ENCODE measurements at places on chromosomes 12 and 14.

- no peak for DNase-seq
These were observed 323.7 kb upstream of the OR4E1 start for GRCh38 chr14:21997300-21997699.

- peak; percentile 19 for DNase-seq
These were observed 15.8 kb upstream of the TMEM30B start for GRCh38 chr14:61296719-61297502.

- peak; percentile 69 for DNase-seq
These were observed 35.9 kb downstream of the FBLN5 start for GRCh38 chr14:91911474-91912032.

- DNase-seq = no peak
These were observed 241.6 kb upstream of the NOVA1 start for GRCh38 chr14:26839481-26839880.

DNA sequence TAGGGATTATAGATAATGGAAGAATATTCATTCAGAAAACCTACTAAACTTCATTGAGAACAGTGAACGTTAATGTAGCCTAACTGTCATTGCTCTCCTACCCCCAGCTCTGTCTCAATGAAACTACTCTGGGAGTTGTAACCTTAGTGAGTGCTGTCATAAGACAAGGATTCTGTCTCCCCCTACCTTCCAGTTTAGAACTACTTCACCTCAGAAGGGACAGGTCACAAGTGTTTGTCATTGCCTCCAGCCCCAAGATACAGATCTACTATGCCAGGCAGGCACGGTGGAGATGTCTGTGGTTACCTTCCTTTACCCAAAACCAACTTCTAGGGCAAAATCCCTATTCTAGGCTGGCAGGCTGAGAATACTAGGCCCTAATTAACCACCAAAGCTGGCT is 833.1 kb upstream of the SEL1L start:
- DNase-seq = no peak

DNA sequence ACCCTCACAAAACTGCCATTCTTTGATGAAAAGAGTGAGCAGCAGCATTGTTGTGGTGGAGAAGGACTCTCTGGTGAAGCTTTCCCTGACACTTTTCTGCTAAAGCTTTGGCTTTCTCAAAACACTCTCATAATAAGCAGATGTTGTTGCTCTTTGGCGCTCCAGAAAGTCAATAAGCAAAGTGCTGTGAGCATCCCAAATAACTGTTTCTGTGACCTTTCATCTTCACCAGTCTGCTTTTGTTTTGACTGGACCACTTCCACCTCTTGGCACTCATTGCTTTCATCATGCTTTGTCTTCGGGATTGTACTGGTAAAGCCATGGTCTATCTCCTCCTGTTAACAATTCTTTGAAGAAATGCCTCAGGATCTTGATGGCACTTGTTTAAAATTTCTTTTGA is 424.7 kb upstream of the TMPO start:
- DNase-seq = peak; percentile 13

DNA sequence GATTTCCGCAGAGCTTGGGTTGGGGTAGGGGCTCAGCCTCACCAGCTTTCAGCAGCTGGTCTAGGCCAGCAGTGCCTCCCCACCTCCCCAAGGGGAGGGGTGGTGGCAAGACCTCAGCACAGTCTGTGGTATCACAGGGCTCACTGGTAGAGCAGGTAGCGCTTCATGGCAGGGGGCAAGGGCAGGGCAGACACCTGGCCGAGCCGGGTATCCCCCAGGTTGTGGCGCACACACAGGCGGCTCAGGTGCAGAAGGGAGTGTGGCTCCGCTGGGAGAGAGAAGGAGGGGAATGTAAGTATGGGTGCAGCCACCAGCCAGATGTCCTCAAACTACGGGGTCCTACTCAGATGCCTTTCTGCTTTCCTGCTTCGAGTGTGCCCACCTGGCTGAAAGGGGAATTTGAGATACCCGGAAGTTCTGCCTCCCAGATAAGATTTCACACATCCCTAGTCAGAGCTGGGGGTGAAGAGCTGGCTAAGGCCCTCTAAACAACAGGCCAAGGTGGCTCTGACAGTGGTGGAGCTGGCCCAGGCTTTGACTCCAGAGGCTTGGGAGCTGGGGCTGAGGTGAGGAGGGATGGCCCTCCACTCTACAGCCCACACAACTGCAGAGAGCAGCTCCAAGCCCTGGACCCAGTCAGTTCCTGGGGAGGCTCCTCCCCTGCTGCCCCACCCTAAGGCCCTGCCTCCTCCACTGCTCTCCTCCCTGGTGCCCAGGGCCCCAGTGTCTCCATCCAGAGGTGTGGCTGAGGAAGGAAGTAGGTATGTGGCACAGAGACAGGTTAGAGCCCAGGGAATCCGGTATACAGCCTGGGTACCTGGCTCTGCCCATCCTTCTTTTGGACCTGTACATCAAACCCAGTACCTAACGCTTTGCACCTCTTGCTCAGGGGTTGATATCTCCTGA is 1.8 kb downstream of the SPSB2 start:
- DNase-seq = peak; percentile 31

DNA sequence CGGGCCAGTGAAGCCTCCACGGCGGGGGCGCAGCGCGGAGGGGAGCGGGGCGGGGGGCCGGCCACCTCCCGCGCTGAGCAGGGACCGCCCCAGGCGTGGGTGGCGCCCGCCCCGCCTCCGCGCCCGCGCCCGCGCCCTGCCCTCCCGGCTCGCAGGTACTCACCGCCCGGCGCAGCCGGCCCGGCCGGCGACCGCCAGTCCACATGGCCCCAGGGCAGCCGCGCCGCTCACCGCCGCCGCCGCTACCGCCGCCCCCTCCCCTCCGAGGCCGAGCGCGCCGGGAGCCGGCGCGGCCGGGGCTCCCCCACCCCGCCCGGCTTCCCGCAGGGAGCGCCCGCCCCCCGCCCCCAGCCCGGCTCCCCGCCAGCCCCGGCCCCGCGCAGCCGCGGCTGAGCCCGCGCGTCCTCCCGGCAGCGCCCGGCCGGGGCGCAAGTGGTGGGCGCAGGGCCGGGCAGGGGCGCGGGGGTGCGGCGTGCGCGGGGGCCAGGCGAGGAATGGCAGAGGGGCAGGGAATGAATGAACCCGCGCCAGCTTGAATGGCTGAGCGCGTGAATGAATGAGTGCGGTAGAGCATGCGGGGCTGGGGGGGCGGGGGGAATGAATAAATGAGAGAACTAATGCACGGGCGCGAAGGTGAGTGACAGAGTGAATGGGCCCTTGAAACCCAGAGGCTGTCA is at the start of gene BEGAIN:
Gene BEGAIN, minus strand, starts transcription at position 332 of the 677 bp plus-strand sequence. Its CDS starts 127 bp downstream, at position 205.
- DNase-seq = peak; percentile 66

DNA sequence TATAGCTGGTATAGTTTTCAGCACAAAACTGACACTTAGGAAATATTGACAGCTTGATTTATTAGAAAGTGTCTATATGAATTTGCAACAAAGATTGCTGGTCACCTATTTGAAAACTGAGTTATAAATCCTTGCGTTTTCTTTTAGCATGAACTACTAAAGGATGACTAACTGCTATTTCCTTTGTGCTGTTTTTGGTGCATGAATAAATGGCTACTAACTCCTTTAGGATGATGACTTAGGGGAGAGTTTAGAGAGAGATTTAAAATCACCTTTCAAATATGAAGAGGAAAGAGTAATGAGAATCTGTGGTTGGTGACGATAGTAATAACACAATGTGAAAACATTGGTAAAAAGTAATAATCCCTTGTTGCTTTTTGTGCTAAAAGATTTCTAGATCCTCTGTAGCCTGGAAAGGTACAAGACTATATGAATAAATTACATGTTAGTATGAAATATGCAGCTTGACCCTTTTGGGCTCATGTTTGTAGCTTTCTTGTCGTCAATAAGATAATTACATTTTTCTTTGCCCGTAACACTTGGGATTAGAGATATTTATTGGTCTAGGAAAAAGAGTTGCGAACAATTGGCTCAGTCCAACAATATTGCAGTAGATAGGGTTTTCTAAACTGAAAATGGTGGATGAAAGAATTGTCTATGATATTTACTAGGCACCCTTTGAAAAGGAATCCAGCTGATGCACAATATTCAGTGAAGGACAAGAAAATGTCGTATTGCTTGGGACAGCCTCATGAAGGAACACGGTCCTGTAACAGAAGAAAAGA is 453.0 kb downstream of the ADAMTS20 start:
- DNase-seq = no peak

- DNase-seq = peak; percentile 40
These were observed 260.6 kb upstream of the GARIN6 start for GRCh38 chr12:99386907-99387306.

- DNase-seq = no peak
These were observed 117.7 kb downstream of the GPR135 start for GRCh38 chr14:59347511-59347900.

DNA sequence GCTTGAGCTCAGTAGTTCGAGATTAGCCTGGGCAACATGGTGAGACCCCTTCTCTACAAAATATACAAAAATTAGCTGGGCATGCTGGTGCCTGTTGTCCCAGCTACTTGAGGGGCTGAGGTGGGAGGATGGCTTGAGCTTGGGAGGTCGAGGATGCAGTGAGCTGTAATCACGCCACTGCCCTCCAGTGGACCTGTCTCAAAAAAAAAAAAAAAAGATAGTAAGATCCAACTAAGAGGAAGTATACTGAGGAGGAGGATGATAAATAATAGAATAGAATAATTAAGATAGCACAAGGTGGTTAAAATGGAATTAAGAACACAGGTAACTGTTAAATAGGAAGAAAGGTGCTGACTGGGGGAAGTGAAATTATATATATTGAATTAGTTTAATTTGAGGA is 37.0 kb upstream of the BAZ1A start:
- DNase-seq = no peak

DNA sequence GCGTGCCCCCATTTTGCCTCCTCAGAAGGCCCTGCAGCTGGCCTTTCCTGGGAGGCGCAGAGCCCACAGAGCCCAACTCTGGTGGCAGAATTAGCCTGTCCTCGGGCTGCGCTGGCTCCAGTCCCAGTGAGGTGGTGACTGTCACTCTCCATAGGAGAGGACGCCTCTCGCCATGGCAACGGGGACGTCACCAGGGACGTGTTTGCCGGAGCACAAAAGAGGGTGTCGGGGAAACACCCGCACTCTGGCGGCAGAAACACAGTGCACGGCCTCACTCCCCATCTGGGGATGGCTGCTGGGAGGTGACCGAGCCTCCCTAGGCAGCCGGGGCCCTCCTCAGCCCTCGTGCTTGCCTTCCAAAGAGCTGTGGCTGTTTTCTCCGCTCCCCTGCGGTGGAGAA is 50.2 kb upstream of the NCOR2 start:
- peak; percentile 73 for DNase-seq

DNA sequence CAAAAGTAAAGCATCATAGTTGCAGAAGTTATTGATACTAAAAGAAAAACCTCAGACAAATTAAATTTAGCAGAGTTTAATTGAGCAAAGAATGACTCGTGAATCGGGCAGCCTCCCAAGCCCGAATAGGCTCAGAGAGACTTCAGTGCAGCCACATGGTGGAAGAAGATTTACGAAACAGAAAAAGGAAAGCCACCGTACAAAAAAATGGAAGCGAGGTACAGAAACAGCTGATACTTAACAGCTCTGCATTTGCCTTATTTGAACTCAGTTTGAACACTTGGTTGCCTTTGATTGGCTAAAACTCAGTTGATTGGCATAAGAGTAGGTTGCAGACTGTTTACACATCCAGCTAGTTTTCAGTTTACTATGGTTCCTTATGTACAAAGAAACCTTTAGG is 12.9 kb downstream of the TTC9 start:
- no peak for DNase-seq

DNA sequence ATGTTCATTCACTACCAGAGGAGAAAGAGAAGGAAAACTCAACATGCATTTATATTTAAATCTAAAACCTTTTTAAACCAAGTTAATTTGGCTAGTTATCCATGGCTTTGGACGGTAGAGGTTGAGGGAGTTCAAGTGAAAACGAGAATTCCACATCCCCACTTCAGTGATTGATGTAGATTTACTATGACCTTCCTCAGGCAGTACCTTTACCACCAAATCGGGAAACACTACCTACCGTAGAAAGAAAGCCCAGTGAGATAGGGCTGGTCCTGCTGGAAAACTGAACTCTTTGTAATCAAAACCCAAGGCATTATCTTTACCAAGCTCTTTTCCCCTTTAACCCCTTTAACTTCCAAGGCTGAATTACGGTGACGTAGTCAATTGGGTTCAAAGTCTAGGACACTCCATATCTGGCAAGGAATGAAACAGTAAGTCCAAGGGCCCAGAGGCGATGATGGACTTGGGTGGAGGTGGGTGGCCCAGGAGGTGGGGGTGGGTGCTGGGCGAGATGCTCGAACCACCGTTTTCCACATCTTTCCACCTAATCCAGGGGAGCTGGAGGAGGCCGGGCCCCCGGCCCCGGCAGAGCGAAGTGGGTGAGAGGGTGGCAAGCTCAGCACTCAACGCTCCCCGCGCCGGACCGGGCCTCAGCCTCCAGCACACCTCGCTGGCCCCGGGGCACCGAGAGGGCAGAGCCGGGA is 618 bp downstream of the SEC23A start:
- DNase-seq = peak; percentile 46

- no peak for DNase-seq
These were observed 11.6 kb upstream of the C12orf75 start for GRCh38 chr12:105318651-105319483.

- DNase-seq = peak; percentile 60
These were observed 113.2 kb upstream of the EEA1 start for GRCh38 chr12:93042283-93042682.

GRCh38 chr14:89244720-89245119 is 172.3 kb downstream of the FOXN3 start:
- DNase-seq = no peak

- no peak for DNase-seq
These were observed 63.2 kb upstream of the INSM2 start for GRCh38 chr14:35470755-35471154.

DNA sequence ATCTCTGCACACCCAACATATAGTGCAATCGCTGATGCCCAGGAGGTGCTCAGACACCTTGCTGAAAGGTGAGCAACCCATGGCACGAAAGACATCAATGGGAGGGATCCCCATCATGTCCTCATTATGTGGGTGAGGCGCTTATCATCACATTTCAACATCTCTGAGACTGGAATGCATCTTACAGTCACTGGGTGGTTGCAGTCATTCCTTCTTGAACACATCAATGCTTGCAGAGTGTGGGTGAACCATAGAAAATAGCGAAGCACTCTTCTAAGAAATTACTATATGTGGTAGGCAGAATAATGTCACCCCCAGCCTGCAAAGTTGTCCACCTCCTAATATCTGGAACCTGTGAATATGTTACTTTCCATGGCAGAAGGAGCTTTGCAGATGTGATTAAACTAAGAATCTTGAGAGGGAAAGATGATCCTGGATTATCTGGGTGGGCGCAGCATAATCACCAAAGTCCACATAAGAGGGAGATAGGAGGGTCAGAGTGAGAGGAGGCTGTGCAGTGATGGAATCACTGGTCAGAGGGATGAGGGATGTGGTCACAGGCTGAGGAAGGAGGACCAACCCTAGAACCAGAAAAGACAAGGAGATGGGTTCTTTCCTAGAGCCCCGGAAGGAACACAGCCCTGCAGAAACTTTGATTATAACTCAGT is 51.2 kb downstream of the GLRX5 start:
- no peak for DNase-seq

GRCh38 chr14:85531141-85531586 is 1.2 kb downstream of the FLRT2 start:
- no peak for DNase-seq

- DNase-seq = no peak
These were observed 23.2 kb downstream of the RAP1B start for GRCh38 chr12:68633614-68634558.
